Mucosa of gallbladder (tissue), 1 donor: ENCODE measurements at places on chromosomes 16 and 17. TPM values are rescaled to one million over a fixed set of nuclear protein-coding genes. Genes with fewer than 3 reads are reported as not detected.

- peak; percentile 93 for DNase-seq
Observed at GRCh38 chr17:32877164-32877764, 340 bp upstream of the MYO1D start.

COX6A2 gene
- total RNA-seq, result 1.3 TPM

- no peak for DNase-seq
Observed at GRCh38 chr16:87821376-87822107, 47.8 kb downstream of the SLC7A5 start.

DNA sequence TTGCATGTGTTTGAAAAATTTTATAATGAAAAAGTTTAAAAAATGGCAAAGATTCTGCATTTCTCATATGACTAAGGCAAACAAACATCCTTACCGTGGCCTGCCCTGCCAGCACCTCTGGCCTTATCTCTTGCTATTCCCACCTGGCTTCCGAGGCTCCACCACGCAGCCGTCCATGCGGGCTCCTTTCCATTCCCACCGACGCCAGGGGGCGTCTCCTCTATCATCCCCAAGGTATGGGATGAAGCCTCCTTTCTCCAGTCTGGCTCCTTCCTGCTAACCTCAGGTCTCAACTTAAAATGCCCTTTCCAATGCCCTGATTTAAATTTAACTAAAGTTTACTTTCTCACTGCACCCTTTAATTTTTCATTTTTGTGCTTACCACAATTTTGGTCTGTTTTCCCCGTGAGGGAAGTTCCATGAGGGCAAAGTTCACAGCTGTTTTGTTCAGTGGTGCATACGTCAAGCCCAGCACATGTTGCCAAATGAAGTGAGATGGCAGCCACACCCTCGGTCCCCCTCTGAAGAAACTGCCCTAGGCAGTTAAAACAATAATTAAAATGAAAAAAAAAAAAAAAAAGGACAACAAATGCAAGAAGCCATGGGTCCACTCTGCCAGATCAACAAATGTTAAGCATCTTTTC is 13.3 kb upstream of the SDK2 start:
- peak; percentile 62 for DNase-seq

DNA sequence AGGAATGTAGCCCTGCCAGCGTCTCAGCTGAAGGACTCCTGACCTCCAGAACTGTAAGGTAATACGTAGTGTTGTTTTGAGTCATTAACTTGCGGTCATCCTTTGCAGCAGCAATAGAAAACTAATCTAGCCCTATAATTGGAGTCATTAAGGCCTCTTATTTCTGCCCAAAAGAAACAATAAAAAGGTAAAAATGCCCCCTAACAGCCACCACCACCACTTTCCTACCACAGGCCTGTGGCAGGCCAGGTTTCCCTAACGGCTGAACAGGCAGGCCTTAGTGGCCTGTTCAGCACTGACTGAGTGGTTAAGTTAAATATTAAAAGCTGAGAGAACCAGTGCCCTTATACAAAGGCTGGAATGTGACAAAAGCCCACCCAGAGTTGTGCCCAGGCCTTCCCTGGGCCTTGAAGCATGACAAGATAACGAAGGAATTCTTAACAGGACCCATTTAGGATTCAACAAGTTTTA is 286.5 kb upstream of the ERCC4 start:
- DNase-seq, result no peak

WFDC1 gene
- total RNA-seq, result 92.6 TPM
